NT2/D1 (cell line): ENCODE measurements at places on chromosomes 3 and 15.

GRCh38 chr15:98231696-98232440 is 271.4 kb downstream of the ARRDC4 start:
- DNase-seq: no peak

DNA sequence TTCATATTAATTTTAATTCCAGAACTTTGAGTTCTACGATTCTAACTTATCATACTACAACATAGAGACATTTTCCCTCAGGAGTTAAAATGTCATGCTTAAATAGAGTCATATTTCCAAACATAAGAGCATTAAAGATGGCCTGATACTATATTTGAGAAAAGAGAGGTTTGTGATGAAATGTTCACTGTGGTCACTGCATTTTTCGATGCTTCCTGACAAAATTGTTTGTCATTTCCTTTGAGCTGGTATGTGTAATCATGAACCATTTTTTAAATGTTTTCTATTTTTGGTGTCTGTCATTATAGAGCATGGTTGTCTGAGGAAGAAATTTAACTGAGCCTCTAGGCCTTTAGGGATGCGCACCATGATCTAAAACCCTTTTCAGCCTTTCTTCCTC is 721.4 kb upstream of the NR2F2 start:
- DNase-seq: no peak

- no peak for DNase-seq
Observed at GRCh38 chr3:78026318-78026828, 986.5 kb downstream of the ROBO2 start.

DNA sequence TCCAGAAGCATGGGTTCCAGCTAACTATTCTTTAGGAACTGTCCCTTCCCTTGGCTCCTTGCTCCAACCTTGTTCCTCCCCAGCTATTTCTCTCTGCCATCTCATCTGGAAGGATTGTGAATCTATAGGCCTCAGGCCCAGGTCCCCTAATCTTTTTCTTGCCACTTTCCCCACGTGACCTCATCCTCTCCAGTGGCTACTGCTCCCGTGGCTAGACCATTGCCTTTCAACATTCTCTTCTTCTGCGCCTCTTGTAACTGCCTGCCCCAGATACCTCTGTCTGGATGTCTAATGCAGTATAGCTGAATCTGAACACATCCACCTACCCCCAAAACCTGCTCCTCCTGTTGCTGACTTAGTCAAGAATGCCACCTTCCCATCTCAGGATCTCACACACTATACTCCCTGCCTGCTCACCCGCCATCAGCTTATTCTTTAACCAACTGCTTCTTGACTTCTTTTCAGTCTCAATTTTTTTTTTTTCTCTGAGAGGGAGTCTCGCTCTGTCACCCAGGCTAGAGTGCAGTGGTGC is 5.2 kb downstream of the GPX1 start:
- no peak for DNase-seq

- no peak for DNase-seq
Observed at GRCh38 chr15:92627014-92627413, 28.6 kb downstream of the FAM174B start.

DNA sequence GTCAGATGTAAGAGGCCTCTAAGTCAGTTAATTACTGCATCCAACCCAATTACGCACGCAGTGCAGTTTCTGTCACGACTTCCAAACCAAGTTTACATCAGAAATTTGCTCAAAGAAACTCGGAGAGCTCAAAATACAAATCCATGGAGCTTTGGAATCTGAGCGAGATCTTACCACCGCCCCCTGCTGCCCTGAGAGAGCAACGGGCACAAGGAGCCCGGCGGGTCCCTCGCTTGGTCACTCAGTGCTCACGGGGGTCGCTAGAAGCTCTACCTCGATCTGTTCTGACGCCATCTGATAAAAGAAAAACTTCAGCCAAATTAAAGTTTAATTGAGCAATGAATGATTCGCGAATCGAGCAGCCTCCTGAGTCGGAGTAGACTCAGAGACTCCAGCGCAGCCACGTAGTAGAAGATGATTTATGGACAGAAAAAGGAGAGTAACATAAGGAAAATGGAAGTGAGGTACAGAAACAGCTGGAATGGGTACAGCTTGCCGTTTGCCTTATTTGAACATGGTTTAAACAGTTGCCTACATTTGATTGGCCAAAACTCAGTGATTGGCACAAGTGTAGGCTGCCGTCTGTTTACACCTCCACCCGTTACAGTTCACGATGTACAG is 232.7 kb upstream of the ATP10A start:
- no peak for DNase-seq

- no peak for DNase-seq
Observed at GRCh38 chr3:185678027-185678426, 91.9 kb downstream of the SENP2 start.

DNA sequence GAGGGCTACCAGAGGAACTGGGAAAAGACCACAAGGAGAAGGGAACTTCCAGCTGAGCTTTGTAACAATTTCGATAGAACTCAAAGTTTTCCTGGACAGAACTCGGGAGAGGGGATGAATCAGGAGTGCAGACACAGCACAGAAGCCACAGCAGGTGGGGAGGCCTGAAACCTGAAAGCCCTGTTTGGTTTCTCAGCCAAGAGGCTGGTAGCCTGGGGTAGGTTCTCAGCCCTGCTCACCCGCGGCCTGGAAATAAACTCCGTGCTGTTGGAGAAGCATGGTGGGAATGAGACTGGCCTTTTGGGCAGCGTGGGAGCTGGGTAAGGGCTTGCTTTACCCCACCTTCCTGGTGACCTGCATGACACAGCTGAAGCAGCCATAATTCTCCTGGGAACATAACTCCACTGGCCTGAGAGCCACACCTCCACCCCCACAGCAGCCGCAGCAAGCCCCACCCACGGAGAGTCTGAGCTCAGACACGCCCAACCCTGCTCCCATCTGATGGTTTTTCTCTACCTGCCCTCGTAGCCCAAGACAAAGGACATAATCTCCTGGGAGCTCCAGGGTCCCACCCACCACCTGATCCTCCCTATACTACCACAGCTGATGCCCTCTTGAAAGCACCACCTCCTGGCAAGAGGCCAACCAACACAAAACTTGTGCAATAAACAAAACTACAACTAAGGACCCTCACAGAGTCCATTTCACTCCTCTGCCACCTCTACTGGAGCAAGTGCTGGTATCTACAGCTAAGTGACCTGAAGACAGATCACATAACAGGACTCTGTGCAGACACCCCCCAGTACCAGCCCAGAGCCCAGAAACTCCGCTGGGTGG is 52.5 kb upstream of the CHRM5 start:
- DNase-seq: peak; percentile 6

DNA sequence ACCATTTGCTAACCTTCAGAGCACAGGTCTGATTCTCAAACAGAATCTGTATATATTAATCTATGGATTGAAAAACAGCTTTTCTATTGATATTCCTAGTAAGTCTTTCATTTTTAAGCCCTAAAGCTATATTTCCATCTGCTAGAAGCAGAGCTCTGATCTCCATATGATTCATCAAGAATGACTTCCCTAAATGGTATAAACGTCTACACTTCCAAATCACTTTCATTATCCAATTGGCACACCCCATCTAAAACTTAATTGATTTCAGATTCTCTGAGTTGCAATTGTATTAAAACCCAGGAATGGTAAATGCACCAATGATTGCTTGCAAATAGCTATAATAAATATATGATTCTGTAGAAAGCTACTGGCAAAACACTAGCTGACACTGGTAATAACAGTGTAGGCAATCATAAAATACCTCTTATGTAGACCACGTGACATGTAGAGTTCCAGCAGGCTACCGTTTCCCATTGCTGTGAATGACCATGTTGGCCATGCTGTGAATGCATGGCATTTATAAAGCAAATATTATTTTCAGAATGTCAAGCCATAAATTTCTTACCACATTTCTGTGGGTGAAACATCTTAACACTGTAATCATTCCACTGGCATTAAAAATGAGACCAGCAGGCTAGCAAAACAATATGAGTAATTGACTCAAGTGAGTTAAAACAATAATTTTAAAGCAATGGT is 226.0 kb downstream of the ZMAT3 start:
- DNase-seq: no peak

GRCh38 chr3:142460689-142461088 is 12.9 kb upstream of the XRN1 start:
- DNase-seq: no peak

DNA sequence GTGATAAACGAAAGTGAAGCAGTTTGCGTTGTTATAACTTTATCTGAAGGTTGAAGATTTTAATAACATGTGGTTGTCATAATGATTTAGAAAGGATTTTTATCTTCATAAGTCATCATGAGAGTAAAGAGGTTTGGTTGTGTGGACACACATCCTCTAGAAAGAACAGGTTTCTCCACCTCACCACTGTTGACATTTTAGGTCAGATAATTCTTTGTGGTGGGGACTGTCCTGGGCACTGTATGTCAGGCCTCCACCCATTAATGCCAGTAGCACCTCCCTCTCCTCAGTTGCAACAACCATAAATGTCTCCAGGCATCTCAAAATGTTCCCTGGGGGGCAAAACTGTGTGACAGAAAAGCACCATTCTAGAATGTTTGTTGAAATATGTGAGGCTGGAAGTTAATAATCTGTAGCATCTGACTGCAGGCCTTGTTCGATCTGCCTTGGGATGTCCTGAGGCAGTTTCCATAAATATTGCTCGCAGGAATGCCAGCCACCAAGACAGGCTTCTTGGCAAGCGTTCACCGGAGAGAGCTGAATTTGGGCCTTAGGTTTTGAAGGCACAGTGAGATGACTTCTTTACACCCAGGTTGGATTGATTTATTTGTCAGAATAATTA is 100.1 kb downstream of the ADAMTSL3 start:
- DNase-seq: no peak

GRCh38 chr3:169239756-169240155 is 423.8 kb downstream of the MECOM start:
- no peak for DNase-seq

DNA sequence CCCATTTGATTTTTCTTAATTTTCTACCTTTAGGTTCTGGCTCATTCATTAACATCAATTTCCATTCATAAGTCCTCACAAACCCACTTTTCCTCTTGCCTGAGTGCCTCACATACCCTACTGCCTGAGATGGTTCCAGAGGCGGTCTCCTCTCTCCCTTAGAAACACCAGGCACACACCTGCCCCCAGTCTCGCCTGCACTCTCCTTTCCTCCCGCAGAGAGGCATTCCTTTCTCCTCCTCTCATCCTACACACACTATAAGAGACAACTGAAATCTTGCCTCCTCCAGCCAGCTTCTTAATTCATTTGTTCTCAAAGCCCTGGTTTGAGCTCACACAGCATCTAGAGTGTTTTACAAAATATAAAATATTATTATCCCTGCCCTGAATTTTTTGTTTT is 27.5 kb downstream of the TF start:
- no peak for DNase-seq

- no peak for DNase-seq
Observed at GRCh38 chr15:34973512-34973911, 4.0 kb upstream of the AQR start.

DNA sequence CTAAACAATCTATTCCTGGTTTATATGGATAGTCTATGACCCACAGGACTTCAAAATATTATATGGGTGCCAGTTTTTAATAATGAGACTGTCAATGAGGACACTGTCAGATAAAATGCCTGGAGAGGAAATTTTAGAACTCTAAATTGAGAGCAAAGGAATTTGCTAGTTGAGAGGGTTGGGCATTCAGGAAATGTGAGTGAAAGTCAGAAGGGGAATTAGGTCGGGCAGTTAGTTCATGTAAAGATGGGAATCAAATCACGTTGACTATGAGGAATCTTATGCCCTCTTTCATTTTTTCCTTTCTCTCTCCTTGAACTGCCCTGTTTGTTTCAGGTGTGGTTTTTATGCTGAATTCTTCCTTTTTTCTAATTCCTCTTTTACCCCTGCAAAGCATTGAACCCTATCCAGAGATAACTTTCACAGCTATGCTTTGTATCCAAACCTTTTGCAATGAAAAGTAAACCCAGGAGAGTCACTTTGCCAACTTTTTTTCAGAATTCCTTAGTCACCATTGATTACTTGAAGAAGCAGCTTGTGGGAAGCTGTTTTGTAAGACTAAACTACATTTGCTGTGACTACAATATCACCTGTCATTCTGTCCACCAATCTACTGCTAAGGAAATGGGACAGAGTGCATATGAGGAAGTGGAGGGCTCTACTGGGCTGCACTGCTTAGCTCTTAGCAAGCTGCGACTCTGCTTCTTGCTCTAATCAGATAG is 27.8 kb downstream of the CHP1 start:
- no peak for DNase-seq

DNA sequence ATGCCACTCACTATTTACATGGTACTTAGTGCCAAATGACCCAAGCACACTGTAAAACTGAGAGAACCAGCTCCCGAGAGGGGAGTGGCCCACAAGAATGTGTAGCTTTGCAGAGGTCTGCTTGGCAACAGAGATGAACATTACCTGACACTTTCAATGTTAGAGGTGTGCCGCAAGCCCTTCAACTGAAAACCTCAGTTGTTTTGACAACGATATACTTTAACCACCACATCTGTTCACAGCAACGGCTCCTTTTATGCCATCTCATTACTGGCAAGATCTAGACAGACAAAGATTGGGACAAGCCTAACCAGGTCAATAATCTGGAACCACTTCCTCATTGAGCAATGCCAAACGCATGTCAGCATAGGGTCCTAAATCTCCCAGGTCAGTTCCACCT is 23.7 kb downstream of the NEK10 start:
- DNase-seq: no peak

DNA sequence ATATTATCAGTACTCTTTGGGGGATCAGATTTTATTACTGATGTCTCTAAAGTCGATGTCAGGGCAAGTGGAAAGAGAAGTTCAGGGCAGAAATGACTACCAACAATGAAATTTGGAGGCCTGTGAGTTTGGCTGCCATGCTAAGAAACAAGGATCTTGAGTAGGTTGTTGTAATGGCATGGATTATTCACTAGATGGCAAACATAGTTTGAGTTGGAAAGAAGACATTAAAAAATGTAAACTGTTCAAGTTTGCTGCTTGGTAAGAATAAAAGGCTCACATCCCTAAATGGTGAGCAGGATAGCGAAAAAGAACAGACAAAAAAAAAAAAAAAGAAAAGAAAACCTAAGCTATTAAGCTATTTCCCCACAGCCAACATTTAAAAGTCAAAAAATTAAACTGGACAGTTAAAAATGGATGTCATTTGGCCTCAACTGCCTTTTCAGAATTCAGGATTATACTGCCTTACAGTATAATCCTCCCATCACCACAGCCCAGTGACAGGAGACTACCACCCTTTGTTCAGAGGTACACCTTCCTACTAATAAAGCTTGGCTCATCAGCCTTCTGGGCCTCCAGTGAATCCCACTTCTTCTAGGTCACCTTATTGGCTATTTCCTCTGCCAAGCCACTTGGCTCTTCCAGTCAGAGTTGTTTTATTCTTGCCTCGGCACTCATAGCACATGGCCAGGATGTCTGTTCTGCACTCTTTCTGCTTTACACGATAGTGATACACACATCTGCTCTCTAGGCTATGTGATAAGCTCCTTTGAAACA is 163.7 kb downstream of the PLD1 start:
- peak; percentile 11 for DNase-seq

DNA sequence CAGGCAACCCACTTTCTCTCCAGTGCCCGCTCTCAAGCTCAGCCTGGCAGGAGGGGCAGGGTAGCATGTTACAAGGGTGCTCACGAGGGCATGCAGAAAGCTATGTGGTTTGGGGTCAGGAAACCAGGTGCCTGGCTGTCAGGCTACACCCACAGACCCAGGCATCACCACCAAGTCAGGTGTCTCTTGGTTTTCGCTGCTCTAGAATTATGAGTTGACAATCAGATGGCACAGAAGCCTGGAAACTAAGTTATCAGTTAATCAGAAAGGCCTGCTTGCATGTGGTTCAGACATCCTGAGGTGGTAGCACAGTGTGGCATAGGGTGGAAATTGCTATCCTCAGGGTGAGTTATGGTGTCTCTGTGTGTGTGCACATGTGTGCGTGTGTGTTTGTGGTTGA is 16.2 kb upstream of the CCR9 start:
- DNase-seq: no peak
